ENCODE measurements at places on chromosomes 1 and 21.

- no peak for DNase-seq
Observed at GRCh38 chr1:172719694-172720138, 60.8 kb downstream of the FASLG start.

DNA sequence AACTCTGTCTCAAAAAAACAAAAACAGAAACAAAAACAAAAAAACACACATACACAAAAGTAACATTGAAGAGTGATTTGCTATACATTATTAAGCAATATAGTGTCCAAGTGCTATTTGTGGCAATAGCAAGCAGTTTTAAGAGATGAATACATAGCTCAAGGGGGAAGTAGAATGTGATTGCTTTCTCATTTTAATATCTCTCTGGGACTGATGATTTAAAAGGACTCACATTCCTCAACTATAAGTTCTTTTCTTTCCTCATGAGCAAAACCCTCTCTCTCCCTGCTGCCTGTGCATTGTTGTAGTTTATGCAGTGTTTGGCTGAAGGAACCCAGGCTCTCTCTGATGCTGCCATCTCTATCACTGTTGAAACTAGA lies 47.0 kb upstream of the CSF1 start:
- DNase-seq: no peak

- no peak for DNase-seq
Observed at GRCh38 chr1:236718328-236718727, 32.0 kb downstream of the ACTN2 start.

GRCh38 chr1:61452176-61453035 lies 272.5 kb downstream of the TM2D1 start:
- no peak for DNase-seq

DNA sequence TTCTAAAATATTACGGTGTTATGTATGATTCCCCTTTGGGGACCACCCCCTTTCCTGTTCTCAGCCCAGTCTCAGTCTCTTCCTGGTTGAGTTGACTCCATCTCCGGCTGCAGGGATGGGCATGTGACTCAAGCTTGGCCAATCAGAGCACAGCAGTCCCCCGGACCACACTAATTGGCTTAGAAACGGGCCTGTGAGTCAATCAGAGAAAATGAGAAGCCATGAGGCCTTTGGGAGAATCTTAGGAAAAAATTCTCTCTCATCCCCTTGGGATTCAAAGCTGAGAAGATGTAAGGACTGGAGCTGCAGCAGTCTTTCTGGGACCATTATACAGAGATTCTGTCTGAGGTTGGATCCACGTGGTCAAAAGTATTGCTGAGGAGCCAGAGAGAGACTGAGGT lies 10.7 kb upstream of the FHAD1 start:
- DNase-seq: no peak

DNA sequence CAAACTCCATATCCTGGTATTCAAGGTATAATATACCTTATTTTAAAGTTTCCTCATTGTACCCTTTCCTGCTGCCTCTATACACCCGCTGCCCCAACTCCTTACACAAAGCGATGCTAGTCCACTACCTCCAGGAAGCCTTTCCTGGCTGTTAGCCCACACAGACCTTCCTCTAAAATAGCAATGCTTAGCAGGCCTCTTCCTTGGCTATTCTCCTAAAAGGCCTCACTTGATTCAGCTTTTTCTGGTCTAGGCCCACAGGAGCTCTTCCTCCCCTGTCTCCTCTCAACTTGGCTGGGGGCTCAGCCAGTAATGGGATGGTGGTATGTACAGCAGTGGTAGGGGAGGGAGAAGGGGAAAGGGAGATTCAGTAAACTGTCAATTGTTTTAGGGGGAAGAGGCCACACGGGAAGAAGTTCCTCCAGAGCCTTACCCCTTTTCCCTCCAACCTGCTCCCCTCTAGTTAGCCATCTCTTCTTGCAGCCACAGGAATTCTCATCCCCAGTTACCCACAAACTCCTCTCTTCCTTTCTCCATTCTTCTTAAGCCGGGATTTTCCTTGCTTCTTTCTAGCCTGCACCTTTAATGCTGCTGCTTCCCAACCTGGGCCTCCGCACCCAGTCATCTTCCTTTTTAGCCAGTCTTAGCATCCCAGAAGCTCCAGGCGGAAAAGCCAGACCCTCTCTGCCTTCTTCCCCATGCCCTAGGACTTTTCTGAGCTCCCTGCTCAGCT lies 2.6 kb downstream of the LRRC41 start:
- DNase-seq: no peak

GRCh38 chr1:59765011-59765730 lies 49.6 kb upstream of the HOOK1 start:
- DNase-seq: no peak

DNA sequence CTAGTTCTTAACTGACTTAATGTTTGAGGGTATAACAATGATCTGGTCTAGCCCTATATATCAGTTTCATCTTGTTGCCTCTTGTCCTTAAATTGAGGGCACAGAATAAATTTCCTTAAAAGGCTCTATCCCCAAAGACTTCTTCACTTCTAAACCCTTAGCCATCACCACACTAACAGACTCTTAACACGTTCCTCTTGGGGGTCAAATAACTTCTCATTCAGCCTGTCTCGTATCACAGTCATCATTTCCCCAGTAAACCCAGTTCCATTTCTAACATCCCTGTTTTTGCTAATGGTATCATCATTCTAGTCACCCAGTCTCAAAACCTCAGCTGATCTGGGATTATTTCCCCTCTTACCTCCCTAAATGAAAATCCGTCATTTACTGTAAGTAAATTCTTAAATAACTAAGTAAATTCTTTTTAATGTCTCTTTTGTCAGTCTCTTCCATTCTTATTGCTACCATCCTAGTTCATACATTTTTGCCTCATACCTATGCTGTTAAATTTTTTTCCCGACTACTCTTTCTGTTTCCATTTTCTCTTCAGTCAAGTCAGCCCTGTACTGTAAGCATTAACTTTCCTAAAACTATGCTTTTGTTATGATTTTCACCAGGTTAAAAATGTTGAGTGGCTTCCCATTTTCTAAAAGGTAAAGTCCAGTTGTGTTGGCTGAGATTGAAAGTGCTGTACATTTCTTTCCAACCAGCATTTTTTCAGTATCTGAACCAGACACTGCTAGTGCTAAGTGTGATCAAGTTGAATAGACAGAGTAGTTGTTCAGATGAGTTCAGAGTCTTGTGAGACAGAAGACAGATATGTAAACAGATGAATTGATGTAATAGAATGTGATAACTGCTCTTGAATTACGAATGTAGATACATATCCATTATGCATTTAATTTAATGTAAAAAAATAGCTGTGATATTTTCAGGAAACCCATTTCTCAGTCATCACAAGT lies 6.9 kb downstream of the CTTNBP2NL start:
- no peak for DNase-seq

DNA sequence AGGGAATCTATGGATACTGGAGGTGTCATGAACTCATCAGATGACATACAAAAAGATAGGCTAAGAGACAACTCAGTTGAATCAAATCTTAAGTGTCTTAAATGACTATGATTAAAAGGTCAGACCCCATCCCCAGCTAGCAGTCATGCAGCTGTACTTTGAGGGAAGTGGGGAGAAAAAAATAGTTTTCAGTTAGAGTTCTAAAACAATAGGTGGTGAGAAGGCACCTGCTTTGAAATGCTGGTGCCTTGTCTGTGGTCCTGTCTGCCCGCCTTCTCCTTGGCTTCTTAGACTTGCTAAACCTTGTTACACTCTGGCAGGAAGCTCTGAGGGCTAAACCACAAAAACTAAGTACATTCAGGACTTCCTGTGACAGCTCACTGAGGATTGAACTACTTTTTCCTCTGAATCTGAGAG lies 15.3 kb downstream of the CD2 start:
- peak; percentile 56 for DNase-seq

DNA sequence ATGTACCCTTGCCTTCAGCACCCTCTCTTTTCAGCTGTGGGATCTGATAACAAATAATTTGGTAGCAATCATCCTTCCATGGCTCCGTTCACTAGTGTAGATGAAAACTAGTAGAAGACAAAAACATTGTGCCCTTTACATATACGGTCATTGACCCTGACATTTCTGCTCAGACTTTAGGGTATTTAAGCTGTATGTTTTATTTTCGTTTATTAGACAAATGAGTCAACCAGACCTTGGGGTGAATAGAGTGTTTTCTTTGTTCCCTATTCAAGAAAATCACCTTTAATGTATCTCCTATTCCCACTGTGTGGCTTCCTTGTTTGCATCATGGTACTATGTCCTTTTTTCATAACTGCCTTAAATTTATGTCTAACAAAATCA lies 187.3 kb downstream of the VAV3 start:
- DNase-seq: no peak

DNA sequence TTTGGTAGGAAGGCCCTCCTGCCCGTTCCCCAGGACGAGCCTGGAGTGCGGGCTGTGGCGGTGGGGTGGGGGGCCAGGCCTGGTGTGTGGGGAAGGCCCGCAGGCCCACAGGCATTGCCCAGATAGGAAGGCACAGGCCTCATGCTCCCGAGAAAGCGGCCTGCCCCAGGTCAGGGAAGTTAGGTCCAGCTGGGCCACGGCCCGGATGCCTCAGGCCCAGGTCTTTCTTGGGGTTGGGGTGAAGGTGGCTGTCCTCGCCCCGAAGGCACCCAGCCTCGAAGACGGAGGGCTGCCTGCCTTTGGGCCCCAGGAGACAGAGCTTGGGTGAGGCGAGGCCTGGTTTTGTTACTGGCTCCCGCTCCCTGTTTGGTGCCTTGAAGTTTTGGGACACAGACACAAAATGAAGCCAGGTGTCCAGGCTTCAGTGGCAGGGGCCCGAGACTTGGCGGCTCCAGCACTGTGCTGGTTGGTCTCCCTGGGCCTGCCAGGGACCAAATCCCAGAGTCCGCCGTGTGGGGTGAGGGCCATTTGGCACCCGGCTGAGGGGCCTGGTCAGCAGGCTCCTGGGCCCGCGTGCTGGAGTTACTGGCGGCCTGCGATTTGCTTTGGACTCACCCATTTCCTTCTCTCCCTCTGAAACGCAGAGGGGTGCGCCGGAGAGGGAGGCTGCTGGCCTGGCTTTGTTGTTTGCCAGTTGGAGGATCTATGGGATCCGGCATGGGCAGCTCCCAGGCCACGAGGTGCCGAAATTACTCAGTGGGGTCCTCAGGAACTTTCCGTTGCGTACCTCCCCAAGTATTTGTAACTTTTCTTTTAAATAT lies 2.0 kb downstream of the SKI start:
- DNase-seq: no peak

DNA sequence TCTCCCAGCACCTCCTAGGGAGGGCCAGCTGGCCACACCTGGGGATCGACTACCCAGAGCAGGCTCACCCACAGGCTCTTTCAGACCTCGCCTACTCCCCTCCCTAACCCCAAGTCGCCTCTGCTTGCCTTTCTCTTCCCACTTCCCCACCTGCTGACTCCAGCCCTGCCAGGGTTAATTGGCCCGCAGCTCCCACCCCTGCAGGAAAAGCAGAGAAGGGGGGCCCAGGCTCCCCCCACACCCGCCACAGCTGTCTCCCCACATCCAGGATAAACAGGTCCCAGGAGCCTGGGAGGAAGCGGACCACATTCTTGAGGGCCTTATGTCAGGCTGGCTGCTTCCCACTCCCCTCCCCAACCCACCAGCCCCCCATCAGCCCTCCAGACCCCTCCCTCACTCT lies 45.0 kb downstream of the TAS1R2 start:
- DNase-seq: no peak

DNA sequence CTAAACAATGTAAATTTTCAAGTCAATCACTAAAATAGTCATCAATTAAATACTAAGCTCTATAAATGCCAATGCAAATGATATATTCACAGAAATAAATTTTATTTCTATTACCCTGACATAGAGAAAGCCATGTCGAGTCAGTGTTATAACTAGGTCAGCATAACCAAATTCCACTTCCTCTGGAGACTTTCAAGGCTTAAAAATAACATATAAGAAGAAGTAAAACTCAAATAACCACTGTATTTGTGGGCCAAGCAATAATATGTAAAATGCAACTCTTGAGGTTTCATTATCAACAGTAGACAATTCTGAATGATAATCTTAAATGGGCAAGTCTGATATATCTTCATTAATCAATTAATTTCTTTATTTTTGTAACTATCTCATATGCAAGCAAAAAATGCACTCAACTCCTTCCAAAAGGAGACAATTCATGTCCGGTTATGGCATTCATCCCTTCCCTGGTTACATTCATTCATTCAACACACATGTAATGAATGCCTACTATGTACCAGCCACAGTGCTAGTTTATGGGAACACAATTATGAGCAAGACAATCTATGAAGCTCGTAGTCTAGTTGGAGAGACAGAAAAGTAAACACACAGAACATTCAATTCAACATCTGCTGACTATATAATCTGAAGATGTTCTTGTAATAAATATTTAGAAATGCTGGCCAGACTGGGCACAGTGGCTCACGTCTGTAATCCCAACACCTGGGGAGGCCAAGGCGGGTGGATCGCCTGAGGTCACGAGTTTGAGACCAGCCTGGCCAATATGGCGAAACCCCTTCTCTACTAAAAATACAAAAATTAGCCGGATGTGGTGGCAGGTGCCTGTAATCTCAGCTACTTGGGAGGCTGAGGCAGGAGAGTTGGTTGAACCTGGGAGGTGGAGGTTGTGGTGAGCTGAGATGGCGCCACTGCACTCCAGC lies 37.1 kb upstream of the CAP1 start:
- no peak for DNase-seq

GRCh38 chr21:42047821-42048613 lies 23.1 kb upstream of the UMODL1 start:
- DNase-seq: no peak

DNA sequence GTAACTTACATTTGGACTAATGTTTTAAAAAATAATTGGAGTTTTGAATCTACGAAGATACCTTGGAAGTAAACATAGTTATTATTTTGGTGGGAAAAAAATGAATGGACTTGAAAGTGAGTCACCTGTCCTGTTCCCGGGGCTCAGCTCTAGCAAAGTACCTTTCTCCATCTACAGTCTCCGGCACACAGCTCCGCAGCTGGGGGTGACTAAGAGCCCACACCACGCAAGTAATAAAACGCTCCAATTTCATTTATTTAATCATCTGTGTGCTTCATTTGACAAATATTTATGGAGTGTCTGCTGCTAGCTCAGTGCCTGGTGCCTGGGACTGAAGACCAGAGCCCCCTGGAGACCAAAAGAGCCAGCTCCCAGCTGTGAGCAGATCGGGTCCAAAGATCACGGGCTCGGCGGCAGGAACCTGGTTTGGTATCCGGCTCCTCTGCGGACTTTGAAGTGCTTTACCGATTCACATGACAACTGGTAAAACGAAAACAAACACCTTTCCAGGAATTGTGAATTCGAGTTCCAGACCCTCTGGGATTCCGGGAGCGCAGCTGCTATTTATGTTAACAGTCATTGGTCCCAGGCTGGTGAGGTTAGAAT lies 1.7 kb upstream of the RIPK4 start:
- no peak for DNase-seq

DNA sequence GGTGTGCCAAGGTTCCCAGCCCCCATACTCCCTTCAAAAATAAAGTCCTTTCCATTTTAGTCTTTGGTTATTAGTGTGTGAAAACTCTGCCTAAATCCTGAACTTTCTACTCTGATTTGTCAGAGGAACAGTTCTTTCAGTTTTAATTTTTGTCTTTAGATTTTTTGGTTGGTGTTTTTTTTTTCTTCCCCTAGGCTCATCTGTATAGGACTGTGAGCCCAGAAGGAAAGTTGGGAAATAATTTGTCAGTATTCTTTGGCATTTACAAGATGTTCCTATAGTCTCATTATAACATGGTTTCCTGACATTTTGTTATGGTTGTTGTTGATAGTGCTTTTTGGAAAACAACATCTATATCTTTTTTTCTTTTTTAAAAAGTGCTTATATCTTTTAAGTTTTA lies 38.0 kb downstream of the LAMC1 start:
- no peak for DNase-seq

Measured in T-helper 9 cell (primary cell).